Stimulated activated CD4-positive, alpha-beta T cell treated with anti-CD3 and anti-CD28 coated beads, Interleukin-1b, Interleukin-23, amount 100 ng/mL, for 1 hour (primary cell): ENCODE measurements at places on chromosomes 7 and 10.

- no peak for DNase-seq
Observed at GRCh38 chr7:70884440-70884764, 247.5 kb upstream of the GALNT17 start.

DNA sequence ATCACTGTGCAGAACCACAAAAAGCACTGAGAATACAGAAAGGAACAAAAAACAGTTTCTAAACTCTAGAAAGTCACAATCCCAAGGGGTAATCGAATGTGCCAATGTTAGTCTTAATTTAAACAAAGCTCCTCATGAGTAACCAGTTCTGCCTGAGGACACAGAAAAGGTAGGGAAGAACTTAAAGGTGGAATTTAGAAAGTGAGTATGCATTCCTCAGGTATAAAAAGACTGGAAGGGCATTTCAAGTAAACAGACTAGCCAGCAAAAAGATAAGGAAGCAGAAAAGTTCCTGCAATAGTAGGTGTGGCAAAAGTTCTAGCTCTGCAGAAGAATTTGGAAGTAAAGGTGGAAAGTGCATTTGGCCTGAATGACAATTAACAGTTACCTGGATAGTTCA, 84.6 kb upstream of the DLX6 start:
- no peak for DNase-seq

GRCh38 chr7:135193615-135194081, 17.7 kb downstream of the WDR91 start:
- no peak for DNase-seq

GRCh38 chr7:116305485-116306408, 95.4 kb downstream of the TES start:
- DNase-seq: no peak

- no peak for DNase-seq
Observed at GRCh38 chr7:37083311-37084096, 359.2 kb upstream of the AOAH start.

GRCh38 chr7:69906283-69906995, 308.2 kb downstream of the AUTS2 start:
- DNase-seq: no peak

DNA sequence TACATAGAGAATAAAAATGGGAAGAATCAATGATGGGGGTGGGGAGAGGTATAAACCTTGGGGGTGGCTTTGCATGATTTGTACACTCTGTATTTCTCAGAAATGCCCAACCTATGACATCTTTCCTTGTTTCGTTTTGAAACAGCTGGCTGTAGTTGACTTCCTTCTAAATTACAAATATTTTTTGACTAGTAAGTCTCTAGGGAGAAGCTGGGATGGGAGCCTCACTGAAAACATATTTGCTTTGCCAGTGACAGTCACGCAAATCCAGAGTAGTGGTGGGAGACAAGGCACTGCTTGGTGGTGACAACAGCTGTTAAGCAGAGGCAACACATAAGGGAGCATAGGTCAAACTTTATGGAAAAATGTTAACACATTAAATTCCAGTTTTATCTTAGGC, 440.5 kb downstream of the SEMA3D start:
- no peak for DNase-seq

- DNase-seq: no peak
Observed at GRCh38 chr10:129742742-129743550, 221.1 kb downstream of the EBF3 start.

DNA sequence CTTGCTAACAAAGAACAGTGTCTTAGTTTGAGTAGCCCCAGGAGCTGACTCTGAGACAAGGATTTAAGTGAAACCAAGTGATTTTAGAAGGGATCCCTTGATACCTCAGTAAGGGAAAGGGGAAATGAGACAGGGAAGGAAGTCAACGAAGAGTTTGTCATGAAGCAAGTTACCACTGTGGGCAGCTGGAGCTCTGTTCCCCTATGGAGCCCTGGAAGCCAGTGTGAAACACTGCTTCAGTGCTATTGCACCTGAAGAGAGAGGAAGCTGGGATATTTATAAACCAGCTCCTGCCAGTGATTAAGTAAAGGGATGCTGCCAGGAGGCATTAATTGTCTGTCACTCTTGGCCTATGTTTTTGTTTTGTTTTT, 58.9 kb upstream of the WAPL start:
- DNase-seq: no peak

DNA sequence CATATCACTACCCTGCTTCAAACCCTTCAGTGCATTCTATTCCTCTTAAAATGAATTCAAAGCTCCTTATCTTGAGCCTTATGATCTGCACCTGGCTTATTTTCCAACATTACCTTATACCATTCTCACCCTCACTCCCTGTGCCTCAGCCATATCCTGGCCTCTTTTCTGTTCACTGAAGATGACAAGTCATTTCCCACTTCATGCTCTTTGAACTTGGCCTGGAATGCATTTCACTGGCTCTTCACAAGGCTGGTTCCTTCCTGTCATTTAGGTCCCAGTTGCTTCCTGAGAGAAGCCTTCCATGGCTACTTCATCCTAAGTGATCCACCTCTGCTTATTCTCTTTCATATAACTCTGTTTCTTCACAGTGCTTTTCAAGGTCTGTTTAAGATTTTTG, 3.2 kb upstream of the LIPF start:
- DNase-seq: no peak

GRCh38 chr10:76560338-76560737, 1077.3 kb downstream of the KCNMA1 start:
- DNase-seq: no peak

- no peak for DNase-seq
Observed at GRCh38 chr10:19518632-19519031, 297.6 kb upstream of the PLXDC2 start.

DNA sequence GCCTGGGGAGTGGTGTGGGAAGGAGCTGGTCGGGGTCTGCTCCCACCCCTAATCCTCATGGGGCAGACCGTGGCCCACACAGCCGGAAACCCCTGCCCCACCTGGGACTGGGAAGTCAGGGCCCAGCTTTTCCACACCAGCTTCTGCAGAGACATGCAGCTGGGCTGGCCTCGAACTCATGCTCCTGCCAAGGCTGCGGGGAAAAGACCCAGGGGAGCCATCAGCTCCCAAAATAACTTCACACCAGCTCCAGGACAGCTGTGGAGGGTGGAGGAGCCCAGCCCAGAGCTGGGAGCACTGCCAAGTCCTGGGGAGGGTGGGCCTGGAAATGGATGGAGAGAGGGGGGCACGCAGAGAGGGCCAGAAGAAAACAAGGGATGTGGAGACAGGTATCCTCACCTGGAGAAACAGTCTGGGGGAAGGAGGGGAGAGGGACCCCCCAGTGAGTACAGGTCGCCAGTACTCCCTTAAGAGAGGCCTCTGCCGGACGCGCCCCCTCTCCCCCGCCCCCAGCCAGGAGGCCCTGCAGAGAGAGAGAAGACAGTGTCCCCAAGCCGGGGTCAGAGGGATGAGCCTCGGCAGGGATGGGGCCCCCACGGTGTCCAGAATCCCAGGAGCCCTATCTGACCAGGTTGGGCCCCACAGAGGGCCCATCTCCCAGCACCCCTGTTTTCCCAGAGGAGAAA, 11.5 kb upstream of the GRIFIN start:
- DNase-seq: no peak

DNA sequence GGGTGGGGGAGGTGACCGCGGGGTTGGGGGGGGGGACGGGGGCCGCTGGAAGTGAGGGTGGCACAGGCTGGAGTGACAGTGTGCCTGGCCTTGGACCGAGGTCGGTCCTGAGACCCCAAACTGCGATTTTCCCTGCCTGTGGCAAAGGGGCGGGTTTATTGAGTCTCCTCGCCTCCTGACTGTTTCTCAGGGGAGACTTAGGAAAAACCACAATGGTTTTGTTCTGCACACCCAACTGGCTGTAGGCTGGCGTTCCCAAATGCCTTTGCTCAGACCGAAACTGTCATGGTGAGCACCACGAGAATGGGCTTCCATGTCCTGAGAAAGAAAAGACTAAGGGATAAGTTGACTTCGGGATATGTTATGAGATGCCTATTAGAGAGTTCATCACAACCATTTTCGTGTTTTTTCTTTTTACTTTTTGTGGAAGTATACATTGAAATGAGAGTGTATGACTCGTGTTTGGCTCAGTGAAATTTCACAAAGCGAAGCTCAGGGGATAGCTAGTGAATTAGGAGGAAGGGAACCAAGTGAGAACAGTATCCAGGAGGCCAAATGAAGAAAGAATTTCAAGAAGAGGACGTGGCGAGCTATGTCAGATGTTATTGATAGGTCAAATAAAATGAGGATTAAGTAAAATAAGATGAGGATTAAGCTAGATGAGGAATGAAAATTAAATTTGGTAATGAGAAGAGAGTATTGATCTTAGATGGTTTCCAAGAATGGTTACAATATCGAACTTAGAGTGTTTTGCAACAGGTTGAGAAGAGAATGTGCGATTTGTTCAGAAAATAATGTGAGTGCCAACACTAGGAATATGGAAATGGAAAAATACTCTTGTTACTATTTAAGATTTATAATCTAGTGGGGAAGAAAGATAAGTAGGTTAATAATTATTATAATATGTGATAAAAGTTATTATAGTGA, 918 bp downstream of the NET1 start:
- DNase-seq: no peak

DNA sequence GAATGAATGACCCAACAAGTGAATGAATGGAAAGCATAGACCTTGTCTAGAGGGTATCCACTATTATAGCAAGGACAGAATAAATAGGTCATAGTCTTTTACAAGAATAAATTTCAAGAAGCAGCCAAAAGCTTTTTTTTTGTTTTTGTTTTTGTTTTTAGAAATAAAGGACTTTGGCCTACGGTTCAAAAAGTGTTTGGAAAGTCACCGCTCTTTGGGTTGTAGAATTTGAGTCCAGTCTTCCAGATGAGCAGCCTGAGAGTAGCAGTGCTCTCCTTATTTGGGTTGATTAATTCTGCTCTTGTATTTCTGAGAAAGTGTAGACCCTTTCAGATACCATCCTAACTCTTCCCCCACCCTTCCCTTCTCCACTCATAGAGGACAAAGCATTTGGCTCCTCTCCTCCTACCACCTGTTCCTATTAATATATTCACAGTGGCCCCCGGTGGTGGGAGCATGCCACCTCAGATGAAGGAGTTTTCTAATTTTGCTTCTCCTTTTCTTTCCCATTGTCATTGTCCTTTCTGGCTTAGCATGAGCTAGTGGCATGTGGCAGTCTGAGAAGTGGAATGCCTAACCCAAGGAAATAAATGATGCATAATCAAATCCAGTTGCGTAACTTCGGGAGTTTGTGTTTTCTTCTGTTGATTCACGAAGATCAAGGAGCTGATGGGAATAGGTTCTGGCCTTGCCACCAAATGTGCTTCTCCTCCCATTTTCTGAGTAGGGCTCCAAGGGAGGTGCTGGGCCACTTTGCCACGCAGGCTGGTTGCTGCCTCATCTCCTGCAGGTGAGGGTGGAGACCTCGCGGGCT, 114.7 kb downstream of the CHN2 start:
- DNase-seq: no peak

DNA sequence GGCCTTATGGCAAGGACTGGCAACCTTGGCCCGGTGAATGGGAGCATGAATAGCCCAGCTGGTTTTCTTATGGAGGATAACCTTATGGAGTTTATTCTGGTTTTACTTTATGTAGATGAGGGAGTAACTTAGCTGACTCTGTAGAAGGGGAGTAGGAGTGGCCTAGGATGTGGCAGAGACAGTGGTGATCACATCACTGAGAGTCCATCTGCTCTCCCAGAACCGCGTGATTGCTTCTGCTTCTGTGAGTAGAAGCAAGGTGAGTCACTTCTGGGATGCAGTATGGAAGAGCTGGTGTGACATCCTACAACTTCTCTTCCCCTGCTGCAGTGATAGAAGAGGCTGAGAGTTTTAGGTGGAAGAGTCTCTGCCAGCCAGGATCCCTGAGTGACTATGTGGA, 129.2 kb downstream of the RPS24 start:
- DNase-seq: no peak

GRCh38 chr7:19620470-19620869, 88.4 kb downstream of the POLR1F start:
- no peak for DNase-seq
